ENCODE measurements at places on chromosomes 1 and 21.

- no peak for DNase-seq
Observed at GRCh38 chr1:207937204-207937603, 26.3 kb upstream of the CD34 start.

- DNase-seq: no peak
Observed at GRCh38 chr1:228452194-228453021, 34.8 kb upstream of the RNF187 start.

GRCh38 chr1:180003026-180003695, 48.6 kb downstream of the CEP350 start:
- no peak for DNase-seq

GRCh38 chr1:157092831-157093230, 6.8 kb downstream of the ETV3L start:
- no peak for DNase-seq

- DNase-seq: no peak
Observed at GRCh38 chr1:168381850-168382249, 101.2 kb downstream of the TBX19 start.

DNA sequence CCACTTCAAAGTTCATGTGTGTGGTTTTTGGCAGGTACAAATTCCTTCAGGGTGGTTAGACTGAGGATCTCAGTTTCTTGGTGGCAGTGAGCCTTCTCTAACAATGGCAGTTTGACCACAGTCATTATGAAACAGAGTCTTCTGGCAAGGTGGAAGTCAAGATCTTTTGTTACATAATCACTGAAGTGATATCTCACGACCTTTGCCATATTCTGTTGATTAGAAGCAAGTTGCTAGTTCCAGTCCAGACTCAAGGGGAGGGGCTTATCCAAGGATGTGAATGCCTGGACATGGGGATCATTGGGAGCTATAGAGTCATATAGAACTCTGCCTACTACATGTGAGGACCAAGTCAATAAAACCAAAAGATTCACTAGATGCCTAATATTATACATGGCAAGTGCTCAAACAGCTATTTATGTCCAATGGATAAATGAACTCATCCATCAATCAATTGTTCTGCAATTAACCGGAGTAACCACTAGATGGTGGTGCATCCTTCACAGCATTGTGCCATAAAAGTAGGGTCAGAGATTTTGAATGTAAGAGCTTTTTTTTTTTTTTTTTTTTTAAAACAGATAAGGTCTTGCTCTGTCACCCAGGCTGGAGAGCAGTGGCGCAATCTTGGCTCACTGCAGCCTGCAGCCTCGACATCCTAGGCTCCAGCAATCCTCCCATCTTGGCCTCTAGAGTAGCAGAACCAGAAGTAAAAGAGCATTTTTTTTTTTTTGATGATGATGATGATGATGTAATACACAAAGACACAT, 131.9 kb downstream of the CRB1 start:
- peak; percentile 5 for DNase-seq

DNA sequence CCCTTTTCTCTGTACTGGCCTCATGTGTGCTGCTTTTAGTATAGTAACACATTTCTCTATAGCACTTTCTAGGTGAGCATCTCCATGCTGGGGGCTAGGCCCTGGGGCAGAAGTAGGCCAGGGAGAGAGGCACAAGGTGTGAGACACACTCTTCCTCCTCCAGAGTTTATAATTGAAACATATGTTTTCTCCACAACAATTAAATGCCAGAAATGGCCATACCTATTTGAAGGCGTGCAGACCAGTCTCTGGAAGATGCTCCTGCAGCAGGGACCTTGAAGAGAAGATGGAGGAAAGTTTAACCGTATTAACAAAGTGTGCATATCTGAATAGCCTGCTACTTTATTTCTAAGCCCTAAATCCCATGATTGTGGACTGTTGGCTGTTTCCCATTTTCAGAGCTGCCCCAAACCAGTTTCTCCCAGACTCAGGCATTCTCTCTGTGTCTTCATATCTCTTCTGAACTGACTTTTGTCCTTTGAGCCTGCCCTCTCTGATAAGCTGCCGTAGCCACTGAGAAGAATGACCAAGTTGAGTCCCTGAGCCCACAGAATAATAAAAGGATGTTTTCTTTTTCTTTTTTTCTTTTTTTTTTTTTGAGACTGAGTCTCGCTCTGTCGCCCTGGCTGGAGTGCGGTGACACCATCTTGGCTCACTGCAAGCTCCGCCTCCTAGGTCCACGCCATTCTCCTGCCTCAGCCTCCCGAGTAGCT, 81.3 kb downstream of the LRRC8D start:
- DNase-seq: no peak

DNA sequence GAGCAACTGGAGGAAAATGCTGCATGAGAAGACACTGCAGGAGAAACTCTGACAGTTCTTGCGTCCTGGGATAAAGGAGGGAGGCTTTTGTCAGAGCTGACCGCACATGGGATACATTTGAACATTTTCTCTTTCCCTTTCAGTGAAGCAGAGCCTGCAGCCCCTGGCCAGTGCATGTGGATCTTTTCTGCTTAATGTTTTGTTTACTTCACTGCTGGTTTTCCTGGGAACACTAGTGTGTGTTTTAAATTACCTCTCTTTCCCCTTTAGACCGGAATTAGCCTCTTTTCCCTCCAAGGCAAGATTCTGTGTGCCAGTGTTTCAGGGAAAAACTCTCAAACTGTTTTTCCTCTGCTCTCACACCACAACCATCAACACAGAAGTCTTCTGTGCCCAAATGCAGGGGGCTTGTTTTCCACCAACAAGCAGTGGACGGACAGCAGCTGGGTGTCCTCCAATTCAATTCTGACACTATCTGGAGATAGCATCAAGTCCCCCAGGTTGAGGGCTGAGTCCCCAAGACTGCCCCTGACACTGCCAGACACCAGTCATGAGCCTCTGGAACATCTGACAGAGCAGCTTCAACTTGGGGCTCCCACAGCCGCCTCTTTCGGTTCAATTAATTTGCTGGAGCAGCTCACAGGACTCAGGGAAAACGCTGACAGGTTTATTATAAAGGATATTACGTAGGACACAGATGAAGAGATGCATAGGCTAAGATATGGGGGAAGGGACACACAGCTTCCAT, 136.2 kb downstream of the RHOU start:
- DNase-seq: no peak
